ENCODE measurements at places on chromosomes 3 and 15.

DNA sequence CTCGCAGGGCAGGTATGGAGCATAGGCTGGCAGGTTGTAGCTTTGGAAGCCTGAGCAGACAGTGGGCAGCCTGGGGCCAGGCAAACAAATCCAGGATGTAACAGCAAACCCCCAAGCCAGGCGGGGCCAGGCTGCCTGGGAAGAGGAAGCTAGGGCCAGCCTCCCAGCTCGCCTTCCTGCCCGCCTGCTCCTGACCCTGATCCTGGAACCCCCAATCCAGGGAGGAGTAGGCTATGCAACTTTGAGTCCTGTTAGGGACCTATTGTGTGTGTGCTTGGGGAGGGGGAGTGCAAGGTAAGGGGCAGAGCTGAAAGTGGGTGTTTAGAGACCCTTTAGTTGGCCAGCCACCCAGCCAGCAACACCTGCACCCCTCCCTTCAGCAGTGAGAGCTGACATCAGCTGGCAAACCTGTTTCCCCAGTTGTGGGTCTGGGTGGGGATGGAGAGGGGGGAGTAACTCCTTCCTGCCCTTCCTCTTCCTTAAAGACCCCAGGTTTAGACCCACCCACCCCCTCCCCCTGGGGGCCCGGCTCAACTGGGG is 2.5 kb downstream of the NBEAL2 start:
- no peak for DNase-seq

GRCh38 chr3:152833089-152833488 is 1.8 kb upstream of the P2RY1 start:
- no peak for DNase-seq

DNA sequence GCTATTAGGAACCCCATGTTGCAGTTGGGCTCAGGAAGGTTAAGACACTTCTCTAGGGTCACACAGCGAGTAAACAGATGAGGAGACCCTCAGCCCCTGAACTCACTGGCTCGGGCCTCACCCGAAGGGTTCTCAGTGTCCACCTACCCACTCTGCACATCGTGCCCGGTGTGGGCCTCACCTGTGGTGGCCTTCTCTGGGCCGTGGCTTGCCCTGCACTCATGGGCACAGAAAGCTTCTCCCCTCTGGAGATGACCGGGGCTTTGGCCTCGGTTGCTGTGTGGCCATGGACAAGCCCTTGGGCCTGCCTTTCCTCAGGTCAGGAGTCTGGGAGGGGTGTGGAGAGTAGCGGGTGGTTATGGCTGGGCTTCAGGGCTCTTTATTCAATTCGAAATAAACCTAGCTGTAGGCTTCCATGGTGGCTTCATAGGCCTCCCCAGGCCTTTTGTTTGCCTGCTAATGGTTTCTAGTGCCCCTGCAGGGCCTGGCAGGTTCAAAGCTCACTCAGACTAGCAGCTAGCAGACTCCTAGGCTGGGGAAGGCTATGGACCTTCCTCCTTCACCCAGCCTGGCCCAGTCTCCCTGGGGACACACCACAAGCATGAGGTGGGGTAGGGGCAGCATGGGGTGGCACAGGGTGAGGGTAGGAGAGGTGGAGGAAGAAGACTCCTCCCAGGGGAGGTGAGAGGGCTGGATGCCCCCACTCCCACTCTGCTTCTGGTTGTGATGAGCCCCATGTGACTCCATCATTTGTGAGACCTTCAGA is 103.1 kb downstream of the LINGO1 start:
- no peak for DNase-seq

DNA sequence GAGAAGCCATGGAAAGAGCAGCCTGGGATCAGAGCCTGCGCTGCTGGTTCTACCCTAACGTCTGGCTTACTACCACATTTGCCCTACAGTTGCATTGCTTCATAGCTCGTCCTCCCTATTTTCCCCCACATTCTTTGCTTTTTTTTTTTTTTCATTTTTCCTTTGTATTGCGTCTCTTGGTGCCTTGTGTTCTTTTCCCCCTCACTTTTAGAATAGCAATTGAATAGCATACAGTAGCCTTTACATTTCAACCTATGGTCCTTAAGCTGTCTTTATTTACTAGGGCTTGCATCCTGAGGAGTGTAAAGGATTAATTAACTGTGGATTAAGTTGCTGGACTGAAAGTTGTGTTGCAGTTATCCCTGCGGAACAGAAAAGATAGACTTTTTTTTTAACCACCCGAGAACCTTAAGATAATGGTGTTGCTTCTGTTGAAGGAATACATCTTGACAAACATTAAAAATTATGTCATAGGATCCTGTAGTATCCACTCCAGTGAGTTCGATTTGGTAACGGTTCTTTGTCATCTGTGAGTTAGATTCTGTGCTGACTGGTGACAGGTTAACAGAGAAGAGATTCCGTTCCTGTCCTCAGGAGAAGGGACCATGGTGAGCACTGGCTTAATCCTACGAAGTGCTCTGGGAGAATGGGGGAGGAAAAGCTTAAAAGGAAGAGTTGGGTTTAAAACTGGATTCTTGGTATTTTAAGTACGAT is 417.4 kb upstream of the NAALADL2 start:
- DNase-seq = no peak

- no peak for DNase-seq
These were observed 81.4 kb downstream of the SETD2 start for GRCh38 chr3:47082519-47082918.

DNA sequence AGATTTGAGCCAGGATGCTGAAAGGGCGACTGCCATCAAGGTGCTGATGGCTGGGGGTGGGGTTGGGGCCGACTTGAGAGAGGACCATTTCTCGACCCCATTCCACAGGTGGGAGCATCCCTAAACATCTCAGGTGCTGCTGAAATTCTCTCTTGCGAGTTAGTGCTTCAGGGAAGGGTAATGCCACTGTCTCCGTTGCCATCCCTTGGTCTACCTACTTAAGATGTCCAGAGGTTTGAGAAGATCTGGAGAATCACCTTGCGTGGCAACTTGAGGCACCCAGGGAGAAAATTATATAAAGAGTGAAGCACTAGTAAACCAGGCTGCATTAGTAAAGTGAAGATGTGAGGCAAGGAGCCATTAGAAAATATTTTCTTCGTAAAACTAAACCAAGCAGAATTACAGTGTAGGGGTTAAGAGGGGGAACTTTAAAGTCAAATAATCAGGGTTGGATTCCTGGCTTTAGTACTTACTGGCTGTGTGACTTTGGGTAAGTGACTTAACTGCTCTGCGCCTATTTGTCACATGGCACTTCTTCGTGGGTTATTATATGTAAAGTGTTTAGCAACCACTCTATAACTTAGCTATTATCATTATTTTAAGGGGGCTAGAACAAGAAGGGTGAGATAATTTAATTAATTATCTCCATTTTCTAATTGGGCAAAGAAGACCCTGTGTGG is 662 bp upstream of the RFTN1 start:
- no peak for DNase-seq

Data from natural killer cell treated with Interleukin-12 subunit alpha and Interleukin-12 subunit beta and Interleukin-15 and Interleukin-18, amount 100 ng/mL, for 72 hours (primary cell).